ENCODE measurements at places on chromosomes 6 and 20.

DNA sequence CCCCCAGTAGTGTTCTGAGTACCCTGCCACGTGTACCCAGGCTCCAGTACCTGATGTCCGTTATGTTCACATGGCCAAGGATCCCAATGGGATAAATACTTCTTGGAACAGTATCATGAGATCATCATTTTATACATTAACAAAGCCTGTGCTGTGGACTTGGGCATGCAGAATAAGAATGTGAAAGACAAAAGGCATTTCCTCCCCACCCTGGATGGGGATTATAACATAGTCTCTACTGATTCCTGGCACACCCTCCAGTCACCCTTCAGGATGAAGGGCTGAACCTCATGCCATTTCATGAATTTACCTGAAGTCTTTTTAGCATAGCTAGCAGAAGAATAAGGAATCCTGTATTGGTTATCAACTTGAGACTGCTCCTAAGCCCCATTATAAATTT, 2.8 kb downstream of the TNFRSF21 start:
- DNase-seq = no peak

DNA sequence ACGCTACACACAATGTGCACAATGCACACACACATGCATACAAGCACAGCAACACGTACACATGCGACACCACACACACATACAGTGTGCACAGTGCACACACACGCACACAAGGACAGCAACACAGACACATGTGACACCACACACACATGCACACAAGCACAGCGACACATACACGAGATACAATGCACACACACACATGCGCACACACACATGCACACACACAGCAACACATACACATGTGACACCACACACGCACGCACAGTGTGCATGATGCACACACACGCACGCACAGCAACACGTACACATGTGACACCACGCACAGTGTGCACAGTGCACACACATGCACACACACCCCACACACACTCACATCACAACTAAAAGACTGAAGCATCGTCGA, 327.3 kb downstream of the THBS2 start:
- no peak for DNase-seq

GRCh38 chr20:15627089-15627488, 946.2 kb downstream of the KIF16B start:
- DNase-seq = no peak

DNA sequence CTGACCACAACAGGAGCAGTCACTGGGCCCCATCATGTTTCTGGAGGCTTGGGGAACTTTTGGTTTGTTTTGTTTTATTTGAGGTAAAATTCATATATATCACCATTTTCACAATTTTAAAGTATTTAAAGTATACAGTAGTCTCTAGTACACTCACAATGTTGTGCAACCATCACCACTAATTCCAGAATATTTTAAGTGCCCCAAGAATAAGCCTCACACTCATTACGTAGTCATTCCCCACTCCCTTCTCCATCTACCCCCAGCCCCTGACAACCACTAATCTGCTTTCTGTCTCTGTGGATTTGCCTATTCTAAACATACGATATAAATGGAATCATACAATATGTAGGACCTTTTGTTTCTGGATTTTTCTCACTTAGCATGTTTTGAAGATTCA, 29.0 kb downstream of the RTN4IP1 start:
- no peak for DNase-seq

DNA sequence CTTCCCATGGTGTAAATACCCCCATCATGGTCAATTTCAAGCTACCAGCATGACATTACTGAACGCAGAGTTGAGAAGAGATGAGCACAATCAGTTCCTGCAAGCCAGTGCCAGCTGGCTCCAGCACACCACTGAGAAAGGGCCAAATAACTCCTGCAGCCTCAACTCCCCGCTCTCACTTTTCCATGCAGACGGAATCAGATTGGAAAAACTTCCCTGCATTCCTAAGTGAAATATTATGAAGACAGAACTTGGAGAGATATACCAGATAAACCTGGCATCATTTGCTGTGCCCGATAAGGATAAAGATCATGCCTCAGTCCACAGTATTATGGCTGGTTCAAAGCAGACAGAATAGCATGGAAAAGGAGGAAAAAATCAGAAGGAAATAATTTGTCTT, 56.7 kb downstream of the FILIP1 start:
- DNase-seq = peak; percentile 61

DNA sequence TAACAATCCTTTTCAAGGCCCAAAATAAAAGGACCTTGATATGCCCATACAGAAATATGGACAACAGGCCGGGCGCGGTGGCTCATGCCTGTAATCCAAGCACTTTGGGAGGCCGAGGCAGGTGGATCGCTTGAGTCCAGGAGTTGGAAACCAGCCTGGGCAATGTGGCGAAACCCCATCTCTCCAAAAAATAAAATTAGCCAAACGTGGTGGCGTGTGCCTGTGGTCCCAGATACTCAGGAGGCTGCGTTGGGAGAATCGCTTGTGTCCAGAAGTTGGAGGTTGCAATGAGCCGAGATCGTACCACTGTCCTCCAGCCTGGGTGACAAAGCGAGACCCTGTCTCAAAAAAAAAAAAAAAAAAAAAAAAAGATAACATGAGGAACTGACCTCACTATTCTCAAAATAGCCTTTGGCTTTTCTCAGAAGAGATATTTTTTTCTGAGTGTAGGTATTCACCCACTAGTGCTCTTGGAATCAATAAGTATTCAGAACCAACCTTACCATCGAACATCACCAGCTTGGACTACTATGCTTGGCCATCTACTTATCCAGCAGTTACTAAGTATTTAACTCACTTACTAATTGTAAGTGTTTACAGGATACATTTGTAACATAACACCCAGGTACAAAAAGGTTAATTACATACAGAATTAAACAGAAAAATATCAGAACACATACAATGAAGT, 99.2 kb downstream of the OR2B2 start:
- no peak for DNase-seq

GRCh38 chr6:3890047-3890446, 40.9 kb downstream of the FAM50B start:
- no peak for DNase-seq

GRCh38 chr20:44704551-44704971, 10.6 kb upstream of the CCN5 start:
- DNase-seq = no peak

DNA sequence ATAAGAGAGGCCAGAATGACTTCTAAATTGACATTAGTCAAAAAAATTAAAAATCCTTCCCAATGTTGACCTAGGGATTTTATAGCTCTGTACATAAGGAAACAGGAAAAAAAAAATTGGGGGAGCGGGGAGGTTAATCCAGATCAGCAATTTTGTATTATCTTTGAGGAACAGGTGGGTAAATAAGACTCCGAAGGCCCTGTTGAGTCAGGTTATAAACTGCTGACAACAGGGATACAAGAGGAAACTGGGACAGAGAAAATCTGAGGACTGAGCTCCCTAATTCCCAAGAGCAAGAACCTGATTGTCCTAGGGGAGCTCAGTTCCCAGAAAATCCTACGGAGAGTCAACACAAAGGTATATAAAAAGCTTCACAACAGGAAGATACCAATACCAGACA, 26.8 kb upstream of the CRIP3 start:
- no peak for DNase-seq

GRCh38 chr6:145729887-145730286, 5.4 kb downstream of the EPM2A start:
- no peak for DNase-seq

GRCh38 chr6:24858177-24858653, 59.5 kb upstream of the ARMH2 start:
- no peak for DNase-seq

- no peak for DNase-seq
Measured at GRCh38 chr6:6312901-6313441, 7.5 kb downstream of the F13A1 start.
